ENCODE measurements at places on chromosomes 1 and 21.
A peak's percentile ranks its signal among the peaks of the same experiment; 100 is the strongest.

DNA sequence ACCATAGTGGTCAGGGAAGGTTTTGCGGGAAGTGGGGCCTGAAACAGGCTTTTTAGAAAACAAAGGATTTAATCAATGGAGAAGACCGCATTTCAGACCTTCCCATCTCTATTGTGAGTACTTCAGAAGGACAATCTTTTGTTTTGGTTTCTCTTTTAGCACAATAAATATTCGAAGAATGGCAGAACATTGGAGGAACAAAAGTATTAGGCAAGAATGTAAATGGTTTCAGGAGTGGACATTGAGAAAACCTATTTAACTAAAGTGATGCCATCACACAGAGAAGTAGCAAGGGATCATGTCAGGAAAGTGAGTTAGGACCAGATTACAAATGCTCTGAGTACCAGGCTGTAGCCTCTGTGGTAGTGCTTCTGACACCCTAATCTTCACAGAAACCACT lies 26.8 kb upstream of the UBE2U start:
- no peak for DNase-seq

DNA sequence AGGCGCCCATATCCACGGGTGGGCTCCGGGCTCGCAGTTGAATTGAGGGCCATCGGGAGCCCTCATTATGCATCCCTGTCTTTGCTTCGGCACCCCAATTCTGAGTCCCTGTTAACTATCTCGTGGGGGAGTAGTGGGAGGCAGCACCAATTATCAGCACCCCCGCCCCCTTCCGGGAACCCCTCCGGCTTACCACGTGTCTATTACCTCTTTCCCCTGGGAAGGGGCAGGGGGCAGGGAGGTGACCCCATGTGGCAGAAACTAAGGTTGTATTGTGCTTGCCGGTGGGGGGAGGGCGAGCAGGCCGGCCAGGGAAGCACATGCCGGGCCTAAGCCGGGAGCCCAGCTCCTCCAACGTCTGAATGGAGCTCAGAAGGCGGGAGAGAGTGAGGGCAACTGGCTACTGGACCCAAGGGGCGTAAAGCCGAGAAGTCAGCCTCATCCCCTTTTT lies 1.0 kb downstream of the LIN28A start:
- DNase-seq = no peak

GRCh38 chr1:50566405-50566804 lies 143.2 kb upstream of the DMRTA2 start:
- DNase-seq = no peak

GRCh38 chr21:20997636-20998455 lies at the start of gene NCAM2:
Gene NCAM2 (plus strand): TSS chr21:20998409.
- DNase-seq = peak; percentile 56

DNA sequence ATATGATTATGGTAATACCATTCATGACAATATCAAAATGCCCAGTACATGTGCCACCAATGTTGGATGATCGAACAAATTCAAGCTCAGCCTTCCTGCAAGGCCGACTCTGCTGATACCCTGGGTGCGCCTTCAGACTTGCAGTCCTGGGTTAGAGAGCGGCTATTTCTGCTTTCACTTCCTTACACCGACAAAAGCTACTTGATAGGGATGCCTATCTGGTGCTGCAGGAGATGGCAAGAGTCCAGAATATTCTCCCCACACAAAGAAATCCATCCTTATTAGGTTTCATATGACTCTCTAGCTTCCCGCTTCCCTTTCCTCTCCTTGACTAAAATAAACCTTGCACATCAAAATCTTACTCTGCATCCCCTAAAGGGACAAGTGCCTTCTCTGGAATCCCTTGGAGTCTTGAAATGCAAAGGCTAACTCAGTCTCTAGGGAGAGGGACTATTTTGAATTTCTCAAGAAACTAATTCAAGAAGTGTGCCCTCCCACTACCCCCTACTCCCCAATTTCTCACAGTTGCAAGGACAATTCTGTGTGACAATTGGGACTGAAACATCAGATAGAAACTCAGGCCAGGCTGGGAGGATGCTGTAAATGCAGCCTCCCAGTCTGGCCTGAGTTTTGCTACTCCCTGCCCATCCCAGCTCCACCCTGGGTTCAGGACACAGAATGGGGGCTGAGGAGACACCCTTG lies 103.1 kb upstream of the USP24 start:
- DNase-seq = no peak

- DNase-seq = no peak
These were observed 13.5 kb downstream of the CYP4B1 start for GRCh38 chr1:46812065-46812963.

GRCh38 chr1:208235356-208235981 lies 8.7 kb downstream of the PLXNA2 start:
- no peak for DNase-seq
